ENCODE measurements at places on chromosomes 5 and 9. TPM values are rescaled to one million over a fixed set of nuclear protein-coding genes. Genes with fewer than 3 reads are reported as not detected.

DNA sequence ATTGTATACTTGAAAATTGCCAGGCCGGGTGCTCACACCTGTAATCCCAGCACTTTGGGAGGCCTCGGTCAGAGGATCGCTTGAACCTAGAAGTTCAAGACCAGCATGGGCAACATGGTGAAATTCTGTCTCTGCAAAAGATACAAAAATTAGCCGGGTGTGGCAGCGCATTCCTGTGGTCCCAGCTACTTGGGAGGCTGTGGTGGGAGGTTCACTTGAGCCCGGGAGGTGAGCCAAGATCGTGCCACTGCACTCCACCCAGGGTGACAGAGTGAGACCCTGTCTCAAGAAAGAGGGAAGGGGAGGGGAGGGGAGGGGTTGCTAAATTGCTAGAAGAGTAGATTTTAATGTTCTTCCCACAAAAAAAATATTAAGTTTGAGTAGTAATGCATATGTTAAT, 53.2 kb downstream of the FNBP1 start:
- no peak overlapping the region for H3K4me3 ChIP-seq
- H3K27ac ChIP-seq, result no peak overlapping the region
- H3K4me1 ChIP-seq, result peaks cover 15% of the 10 kb centered on the region
- no peaks in the 10 kb centered on the region for H3K27me3 ChIP-seq
- no peak for DNase-seq

DNA sequence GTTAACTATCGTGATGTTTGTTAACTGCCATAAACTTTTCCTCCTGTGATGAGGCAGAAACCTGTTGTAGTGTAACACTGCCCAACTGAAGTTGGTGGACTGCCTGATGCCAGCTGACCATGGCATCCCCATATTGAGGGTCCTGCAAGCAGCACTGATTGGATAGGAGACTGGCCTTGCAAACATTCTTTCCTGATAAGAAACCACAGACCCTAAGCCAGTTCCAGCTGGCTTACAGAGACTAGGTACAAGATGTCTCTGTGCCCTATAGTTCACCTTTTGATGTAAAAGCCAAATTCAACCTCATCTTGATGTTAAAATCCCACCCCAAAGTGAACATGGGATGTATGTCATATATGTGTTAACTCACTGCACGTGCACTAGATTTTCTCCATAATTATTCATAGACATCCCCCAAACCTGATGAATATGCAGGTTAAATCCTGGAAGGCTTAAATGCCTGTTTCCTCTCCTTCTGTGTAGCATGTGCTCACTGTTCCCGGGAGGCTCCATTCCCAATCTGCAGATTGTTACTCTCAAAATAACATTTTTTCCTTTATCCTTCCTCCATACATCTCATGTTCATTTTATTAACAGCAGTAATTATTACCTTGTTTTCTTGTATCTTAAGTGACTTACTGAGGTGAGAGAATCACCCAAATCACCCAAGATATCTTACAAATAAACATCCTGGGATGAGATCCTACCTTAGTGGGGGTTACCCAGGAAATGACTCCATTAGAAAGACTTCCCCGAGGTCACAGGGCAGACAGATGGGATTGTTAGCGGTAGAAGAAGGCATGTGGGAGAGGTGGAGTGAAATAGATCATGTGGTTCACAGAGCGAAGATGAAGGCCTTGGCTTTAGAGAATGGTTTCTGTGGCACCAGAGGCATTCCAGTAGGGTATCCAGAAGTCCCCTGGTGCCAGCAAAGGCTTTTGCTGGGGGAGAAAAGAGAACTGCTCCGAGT, 566.7 kb downstream of the CCDC171 start:
- H3K27me3 ChIP-seq, result no peaks in the 10 kb centered on the region
- no peak overlapping the region for H3K27ac ChIP-seq
- H3K4me3 ChIP-seq, result no peak overlapping the region
- DNase-seq, result no peak
- no peaks in the 10 kb centered on the region for H3K4me1 ChIP-seq

GRCh38 chr5:8383616-8384015, 514.7 kb downstream of the MTRR start:
- no peak overlapping the region for H3K4me3 ChIP-seq
- no peak for DNase-seq
- no peak overlapping the region for H3K27ac ChIP-seq
- H3K36me3 ChIP-seq, result no peaks in the 10 kb centered on the region
- H3K27me3 ChIP-seq, result no peaks in the 10 kb centered on the region

DNA sequence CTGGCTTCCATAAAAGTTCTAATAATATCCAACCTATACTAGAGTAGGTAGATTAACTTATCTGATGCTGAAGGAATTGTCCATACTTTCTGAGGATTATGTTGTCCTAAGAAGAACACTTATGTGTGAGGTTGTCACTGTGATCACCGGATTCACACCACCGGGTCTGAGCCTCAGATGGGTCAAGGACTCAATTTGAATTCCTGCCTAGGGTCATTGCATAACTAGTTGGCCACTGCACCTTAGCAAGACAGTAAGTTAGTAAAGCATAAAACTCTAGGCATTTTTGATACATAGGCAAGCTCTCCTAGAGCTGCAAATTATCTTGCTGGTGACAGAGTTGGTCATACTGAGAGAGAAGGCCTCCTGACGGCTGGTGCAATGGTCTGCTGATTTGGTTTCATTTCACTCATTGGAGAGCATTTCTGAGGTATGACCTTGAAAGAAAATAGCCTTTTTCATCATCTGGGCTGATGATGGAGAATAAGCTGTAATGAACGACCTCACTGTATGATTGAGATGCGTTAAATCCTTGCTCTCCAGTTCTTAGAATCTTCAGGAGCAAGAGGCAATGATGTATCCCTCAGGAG, 72.0 kb upstream of the CKMT2 start:
- no peak for DNase-seq
- H3K27ac ChIP-seq, result no peak overlapping the region
- no peaks in the 10 kb centered on the region for H3K4me1 ChIP-seq
- H3K27me3 ChIP-seq, result no peaks in the 10 kb centered on the region
- no peak overlapping the region for H3K4me3 ChIP-seq

GRCh38 chr9:20621471-20622329, 599 bp downstream of the MLLT3 start:
- peak overlapping the region; percentile 92 for H3K4me3 ChIP-seq
- peaks cover 37% of the 10 kb centered on the region for H3K4me1 ChIP-seq
- H3K36me3 ChIP-seq, result no peaks in the 10 kb centered on the region

GRCh38 chr9:20227166-20227874, 395.0 kb downstream of the MLLT3 start:
- H3K4me3 ChIP-seq, result no peak overlapping the region
- DNase-seq, result no peak
- H3K27ac ChIP-seq, result no peak overlapping the region
- no peaks in the 10 kb centered on the region for H3K36me3 ChIP-seq
- no peaks in the 10 kb centered on the region for H3K4me1 ChIP-seq
- no peaks in the 10 kb centered on the region for H3K27me3 ChIP-seq

GRCh38 chr9:115254287-115255180, 136.6 kb upstream of the TNC start:
- no peaks in the 10 kb centered on the region for H3K4me1 ChIP-seq
- H3K36me3 ChIP-seq, result no peaks in the 10 kb centered on the region
- DNase-seq, result no peak
- H3K4me3 ChIP-seq, result no peak overlapping the region

DNA sequence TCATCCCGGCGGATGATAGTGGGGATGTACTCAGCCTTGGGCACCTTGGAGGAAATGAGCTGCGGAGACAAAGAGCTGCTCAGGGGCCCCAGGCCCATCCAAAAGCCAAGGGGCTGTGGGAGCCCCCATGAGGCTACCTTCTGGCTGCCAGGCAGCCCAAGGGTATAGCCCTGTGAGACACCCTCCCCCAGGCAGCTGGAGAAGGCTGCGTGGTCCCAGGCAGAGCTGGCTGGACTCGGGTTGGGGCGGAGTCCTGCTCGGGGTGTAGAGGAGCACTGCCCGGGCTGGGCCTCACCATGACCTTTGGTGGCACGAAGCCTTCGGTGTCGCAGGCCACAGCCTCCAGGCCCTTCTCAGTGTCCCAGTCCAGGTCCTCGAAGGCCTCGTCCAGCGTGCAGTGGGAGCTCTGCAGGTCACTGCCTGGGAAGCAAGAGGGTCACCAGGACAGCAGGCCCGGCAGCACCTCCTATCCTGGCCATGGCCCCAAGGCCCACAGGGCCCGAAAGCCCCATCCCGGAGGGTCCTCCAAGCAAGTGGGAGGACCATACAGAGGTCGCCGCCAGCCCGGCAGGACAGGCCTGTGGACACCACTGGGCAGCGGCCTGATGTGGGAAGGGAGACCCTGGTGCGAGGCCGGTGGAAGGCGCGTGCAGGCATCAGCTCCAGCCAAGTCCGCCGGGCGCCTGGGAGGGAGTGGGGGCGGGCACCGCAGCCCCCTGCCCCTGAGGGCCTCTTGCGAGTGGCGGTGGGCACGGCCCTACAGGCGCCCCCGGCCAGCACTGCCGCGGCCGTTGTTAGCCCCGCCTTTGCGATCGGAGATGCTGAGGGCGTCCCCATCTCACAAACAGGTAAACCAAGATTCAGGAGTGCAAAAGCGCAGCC, 6.1 kb downstream of the NSMF start:
- H3K27ac ChIP-seq, result peak overlapping the region; percentile 37
- peaks cover 16% of the 10 kb centered on the region for H3K36me3 ChIP-seq
- DNase-seq, result no peak
- H3K4me3 ChIP-seq, result peak overlapping the region; percentile 10
- no peaks in the 10 kb centered on the region for H3K27me3 ChIP-seq
- peaks cover 50% of the 10 kb centered on the region for H3K4me1 ChIP-seq

DNA sequence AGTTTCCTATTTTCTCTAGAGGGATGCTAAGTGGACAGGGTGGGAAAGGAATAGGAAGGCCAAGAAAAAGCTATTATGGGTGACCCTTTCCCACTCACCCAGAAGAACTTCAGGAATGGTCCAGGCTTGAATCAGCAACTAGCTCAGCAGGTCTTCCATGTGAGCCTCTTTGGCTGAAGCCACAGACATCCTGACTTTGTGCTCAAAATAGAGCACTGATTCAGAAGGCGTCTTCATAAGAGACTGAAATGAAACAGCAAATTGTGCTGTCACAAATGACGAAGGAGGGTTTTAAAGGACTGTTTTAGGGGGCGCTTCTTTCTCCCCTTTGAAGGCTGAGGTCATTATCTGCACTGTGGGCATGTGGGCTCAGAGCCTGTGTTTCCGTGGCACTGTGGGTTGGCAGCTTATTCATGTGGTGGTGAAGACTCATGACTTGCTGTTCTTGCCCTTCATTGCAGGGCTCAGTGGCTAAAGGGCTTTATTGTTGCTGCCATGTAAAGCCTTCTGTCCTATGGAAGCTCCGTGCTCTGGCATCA, 65.8 kb upstream of the NFIL3 start:
- H3K4me1 ChIP-seq, result no peaks in the 10 kb centered on the region
- H3K27me3 ChIP-seq, result peaks cover 2% of the 10 kb centered on the region
- no peak for DNase-seq
- H3K36me3 ChIP-seq, result no peaks in the 10 kb centered on the region

GRCh38 chr9:76662476-76663281, 101.6 kb upstream of the PCA3 start:
- no peak overlapping the region for H3K27ac ChIP-seq
- H3K4me1 ChIP-seq, result peaks cover 22% of the 10 kb centered on the region
- no peaks in the 10 kb centered on the region for H3K36me3 ChIP-seq
- no peak overlapping the region for H3K4me3 ChIP-seq

DNA sequence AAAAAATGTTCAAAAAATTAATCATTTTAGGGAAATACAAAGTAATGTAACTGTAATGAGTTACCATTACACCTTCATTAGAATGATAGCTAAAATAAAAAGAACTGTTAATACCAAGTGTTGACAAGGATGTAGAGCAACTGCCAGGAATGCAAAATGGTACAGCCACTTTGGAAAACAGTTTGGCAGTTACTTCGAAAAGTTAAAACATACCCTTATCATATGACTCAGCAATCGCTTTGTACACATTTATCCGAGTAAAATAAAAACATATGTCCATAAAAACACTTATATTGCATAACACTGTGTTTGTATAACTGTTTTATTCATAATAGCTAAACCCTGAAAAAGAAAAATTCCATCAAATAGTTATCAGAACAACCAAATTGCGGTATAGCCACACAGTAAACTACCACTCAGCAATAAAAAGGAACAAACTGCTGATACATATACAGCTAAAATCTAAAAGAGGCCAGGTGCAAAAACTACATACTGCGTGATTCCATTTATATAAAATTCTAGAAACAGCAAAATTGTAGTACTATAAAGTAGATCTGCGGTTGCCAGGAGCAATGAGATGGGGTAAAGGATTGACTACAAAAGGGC, 61.7 kb downstream of the RFX3 start:
- no peak overlapping the region for H3K4me3 ChIP-seq
- no peaks in the 10 kb centered on the region for H3K36me3 ChIP-seq
- no peaks in the 10 kb centered on the region for H3K27me3 ChIP-seq
- no peak for DNase-seq
- H3K27ac ChIP-seq, result no peak overlapping the region

GRCh38 chr9:134429007-134429406, 102.8 kb downstream of the RXRA start:
- H3K27ac ChIP-seq, result no peak overlapping the region

GRCh38 chr5:138962614-138963370, 87.7 kb upstream of the LRRTM2 start:
- H3K27me3 ChIP-seq, result no peaks in the 10 kb centered on the region
- no peak overlapping the region for H3K4me3 ChIP-seq
- DNase-seq, result no peak
- no peaks in the 10 kb centered on the region for H3K4me1 ChIP-seq

Gene ANKRD55
- 0.20 TPM for polyA plus RNA-seq

Gene PTGER4
- 44.4 TPM for polyA plus RNA-seq

Gene MEIKIN
- 0.08 TPM for polyA plus RNA-seq

All from CD14-positive monocyte (primary cell).